ENCODE measurements at places on chromosomes 13 and 19. TPM values are rescaled to one million over a fixed set of nuclear protein-coding genes. Genes with fewer than 3 reads are reported as not detected.

GRCh38 chr19:48964205-48965039 is 687 bp upstream of the FTL start:
- no peak for DNase-seq

GRCh38 chr13:106352850-106353249 is 182.6 kb downstream of the EFNB2 start:
- DNase-seq: no peak

The MCF2L gene
- 7.2 TPM for total RNA-seq

DNA sequence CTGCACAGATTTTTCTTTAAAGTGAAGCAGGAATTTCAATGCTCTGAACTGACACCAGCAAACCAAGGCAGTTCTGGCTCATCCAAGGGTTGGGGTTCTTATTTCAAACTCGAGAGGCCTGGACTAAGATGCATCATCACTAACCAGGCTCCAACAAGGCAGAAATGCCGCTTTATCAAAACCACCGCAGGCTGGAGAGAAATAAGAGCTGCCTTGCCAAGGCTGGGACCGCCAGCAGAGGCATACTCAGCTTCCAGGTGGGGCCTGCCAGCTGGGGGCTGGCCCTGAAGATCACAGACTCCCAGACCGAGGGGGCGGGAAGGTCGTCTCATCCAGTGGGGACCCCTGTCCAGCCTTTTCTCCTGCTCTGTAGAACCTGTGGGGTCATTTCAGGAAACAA is 37.4 kb upstream of the GAS6 start:
- DNase-seq: no peak

- no peak for DNase-seq
Measured at GRCh38 chr19:48887861-48888612, 10.5 kb downstream of the TULP2 start.

The FSD1 gene
- total RNA-seq: 11.3 TPM

GRCh38 chr13:111541345-111541744 is 220.9 kb downstream of the TEX29 start:
- no peak for DNase-seq

DNA sequence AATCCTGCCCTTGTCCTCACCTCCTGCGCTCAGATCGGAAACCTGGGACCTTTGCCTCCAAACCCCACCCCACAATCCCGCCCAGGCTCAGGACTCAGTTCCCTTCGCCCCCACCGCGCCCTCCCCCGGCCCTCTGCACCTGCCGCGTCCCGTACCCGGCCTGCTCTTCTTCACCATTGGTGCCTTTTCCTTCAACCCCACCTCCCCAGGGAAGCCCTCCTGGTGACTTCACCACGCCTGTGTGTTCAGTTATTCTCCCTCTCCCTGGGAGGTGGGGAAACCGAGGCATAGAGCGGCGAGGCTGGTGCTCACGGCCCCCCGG is 19.3 kb upstream of the TCF3 start:
- no peak for DNase-seq

DNA sequence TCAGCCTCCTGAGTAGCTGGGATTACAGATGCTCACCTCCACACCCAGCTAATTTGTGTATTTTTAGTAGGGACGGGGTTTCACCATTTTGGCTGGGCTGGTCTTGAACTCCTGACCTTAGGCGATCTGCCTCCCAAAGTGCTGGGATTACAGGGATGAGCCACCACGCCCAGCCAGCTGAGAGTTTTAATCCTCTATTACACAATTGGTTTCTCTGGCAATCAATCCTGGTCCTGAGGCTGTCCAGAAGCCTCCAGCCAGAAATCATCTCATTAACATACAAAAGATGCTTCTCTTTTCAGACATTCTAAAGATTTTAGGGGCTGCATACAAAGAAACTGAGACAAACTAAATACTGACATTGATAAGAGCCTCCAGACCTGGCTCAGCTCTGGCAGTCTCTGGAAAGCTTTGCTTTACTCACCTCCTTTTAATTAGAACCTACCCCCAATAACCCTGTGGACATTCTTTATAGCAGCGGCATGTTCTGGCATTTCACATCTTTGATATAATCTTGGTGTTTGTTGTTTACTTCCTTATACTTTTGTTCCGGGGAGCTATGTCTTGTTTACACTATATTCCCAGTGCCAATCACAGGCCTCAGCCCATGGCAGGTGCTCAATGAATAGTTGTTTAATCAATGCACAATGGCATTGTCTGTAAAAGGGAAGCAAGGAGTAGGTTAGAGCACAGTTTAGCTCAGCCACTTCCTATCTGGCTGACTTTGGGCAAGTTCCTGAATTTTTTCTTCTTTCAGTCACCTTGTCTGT is 4.1 kb upstream of the ZNF724 start:
- no peak for DNase-seq

GRCh38 chr19:16351133-16351809 is 26.6 kb downstream of the KLF2 start:
- peak; percentile 93 for DNase-seq

The RNF225 gene
- total RNA-seq: not detected

- DNase-seq: no peak
Measured at GRCh38 chr13:100809129-100809390, 134.5 kb upstream of the TMTC4 start.

DNA sequence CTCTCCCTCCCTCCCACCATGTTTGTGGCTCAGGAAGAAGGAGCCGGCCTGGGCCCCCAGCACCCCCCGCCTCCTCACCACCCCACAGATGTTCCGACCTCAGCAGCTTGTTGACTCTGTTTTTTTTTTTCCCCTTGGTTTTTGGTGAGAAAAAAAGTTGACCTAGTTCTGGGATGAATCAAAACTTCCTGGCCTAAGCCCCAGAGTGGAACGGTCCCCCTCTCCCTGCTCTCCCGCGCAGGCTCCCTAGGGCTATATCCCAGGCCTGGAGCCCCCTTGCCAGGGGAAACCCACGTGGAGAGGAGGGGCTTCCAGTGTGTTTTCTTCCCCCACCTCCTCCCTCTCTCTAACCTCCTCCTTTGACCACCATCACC is 4.0 kb downstream of the COL5A3 start:
- DNase-seq: peak; percentile 39

DNA sequence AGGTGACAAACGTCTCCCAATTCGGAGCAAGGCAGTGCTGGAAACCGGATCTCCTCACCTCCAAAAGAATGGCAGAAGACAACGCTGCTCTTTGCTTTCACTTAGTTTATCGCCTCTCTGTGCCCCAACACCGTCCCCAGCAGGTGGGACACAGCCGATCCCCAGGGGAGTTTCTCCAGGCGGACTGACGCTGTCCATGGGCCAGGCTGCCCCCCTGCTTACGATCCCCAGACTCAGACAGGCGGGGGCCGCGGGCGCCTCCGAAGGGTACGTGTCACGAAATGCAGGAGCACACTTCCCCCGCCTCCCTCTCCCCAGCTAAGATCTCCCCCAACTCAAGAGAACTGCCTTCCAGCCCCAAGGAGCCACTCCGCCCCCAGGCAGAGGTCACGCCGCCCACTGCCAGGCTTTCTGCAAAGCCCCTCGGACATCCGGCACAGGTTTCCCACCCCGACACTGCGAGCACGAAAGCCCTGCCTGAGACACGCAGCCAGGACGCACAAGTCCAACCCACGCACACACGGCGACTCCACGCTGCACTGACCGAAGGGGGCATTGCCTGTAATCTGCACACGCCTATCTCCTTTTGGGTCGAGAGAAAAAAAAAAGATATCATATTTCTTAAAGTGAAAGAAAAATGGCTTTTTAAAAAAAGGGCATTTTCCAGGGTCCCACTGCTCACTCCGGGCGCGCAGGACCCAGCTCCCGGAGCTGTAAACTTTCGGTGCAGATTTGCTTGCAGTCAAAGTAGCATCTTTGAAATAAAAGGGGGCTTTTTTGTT is 2.0 kb downstream of the SPRY2 start:
- DNase-seq: peak; percentile 78

The FGF9 gene
- not detected for total RNA-seq

DNA sequence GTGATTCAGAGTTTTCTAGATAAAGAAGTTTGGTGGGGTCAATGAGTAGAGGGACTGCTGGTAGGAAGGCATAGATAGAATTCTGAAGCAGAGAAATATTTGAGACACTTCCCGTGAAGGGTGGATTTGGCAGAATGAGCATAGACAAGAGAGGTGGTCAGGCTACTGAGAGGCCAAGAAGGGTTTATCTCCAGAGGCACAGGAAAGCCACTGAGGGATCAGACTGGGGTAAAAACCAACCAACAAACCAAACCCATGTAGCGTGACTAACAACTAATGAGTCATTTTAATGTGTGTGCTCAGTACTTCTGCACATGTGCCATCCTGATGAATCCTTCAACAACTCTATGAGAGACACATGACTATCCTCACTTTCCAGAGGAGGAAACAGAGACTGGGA is 60.0 kb upstream of the SERP2 start:
- peak; percentile 98 for DNase-seq

GRCh38 chr19:36604656-36605100 is 435 bp upstream of the ZNF382 start:
- DNase-seq: peak; percentile 51

The ZNF560 gene
- 4.2 TPM for total RNA-seq

- no peak for DNase-seq
Measured at GRCh38 chr13:45915686-45916439, 64.3 kb upstream of the SIAH3 start.

DNA sequence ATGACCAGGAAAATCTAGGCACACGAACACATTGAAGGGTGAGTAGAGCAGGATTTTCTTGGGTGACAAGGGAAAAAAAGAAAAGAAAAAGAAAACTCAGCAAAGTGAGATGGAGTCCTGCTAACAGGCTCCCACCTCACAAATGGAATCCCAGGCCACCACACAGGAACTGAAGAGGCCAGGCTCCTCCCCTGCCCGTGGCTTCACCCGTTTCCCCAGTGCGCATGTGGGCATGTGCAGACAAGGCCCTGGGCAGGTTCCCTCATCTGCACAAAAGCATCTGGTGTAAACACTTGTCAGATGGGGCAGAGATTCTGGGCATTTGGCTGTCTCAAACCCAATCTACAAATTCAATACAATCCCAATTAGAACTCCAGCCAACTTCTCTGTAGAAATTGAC is 24.5 kb downstream of the CFAP97D2 start:
- no peak for DNase-seq

- DNase-seq: peak; percentile 96
Measured at GRCh38 chr19:45443462-45444317, 20.0 kb upstream of the ERCC1 start.

DNA sequence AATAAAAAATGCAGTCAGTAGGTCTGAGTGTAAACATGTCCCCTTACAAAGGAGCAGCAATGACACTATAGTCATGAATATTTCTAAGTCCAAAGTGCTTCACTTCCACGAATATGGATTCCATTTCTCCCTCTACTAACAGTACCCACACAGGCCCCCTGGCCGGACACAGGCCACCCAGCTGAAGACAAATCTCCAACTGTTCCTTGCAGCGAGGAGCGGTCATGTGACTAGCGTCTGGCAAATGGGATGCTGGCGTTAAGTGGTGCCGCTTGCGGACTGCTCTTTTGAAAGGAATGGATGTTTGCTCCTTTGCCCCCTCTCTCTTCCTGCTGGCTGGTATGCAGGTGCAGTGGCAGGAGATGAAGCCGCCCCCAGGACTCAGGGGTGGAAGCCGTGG is 16.2 kb downstream of the PPP1R12C start:
- DNase-seq: no peak

The CD209 gene
- not detected for total RNA-seq

Data from RPMI7951 (cell line).